ENCODE measurements at places on chromosomes 3 and 15.

DNA sequence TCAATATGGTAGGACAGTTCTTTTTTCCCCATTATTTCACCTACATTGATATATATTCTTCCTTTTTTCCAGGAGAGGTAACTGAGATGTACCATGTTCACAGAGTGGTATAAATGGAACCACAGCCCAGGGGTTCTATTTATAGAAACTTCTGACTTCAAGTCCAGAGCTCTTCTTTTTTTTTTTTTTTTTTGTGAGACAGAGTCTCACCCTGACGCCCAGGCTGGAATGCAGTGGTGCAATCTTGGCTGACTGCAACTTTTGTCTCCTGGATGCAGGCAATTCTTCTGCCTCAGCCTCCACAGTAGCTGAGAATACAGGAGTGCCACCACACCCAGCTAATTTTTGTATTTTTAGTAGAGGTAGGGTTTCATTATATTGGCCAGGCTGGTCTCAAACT lies 267.1 kb upstream of the TPRG1 start:
- no peak for DNase-seq

- DNase-seq, result no peak
Observed at GRCh38 chr15:100689131-100689899, 86.9 kb downstream of the ASB7 start.

DNA sequence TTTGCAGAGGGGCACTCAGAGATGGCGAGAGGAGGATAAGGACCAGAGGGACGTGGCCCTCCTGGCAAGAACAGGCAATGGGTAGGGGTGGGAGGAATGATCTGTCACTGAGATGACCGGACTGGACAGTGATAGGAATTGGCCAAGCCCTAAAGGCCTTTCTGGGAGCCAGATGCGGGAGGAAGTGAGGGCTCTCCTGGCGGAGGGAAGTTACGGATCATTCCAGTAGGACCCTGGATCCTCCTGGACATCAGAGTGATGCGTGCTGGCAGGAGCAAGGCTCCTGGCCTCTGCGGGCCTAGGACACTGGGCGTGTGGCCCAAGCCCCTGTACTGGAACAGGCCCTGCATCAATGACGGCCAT lies 23.4 kb downstream of the KIF7 start:
- DNase-seq, result no peak

DNA sequence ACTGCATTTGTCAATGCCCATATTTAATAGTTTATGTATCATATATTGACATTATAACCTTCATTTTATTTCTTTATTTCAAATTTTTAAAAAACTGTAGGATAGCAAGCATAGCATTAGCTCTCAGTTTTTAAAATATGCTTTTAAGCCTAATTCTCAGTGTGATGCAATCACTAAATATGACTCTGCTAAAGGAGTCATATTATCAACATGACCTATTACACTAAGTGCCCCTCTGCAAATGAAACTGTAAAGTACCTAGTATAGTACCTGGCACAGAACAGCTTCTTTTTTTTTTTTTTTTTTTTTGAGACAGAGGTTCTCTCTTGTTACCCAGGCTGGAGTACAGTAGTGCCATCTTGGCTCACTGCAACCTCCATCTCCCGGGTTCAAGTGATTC lies 179.4 kb upstream of the CGNL1 start:
- DNase-seq, result no peak

DNA sequence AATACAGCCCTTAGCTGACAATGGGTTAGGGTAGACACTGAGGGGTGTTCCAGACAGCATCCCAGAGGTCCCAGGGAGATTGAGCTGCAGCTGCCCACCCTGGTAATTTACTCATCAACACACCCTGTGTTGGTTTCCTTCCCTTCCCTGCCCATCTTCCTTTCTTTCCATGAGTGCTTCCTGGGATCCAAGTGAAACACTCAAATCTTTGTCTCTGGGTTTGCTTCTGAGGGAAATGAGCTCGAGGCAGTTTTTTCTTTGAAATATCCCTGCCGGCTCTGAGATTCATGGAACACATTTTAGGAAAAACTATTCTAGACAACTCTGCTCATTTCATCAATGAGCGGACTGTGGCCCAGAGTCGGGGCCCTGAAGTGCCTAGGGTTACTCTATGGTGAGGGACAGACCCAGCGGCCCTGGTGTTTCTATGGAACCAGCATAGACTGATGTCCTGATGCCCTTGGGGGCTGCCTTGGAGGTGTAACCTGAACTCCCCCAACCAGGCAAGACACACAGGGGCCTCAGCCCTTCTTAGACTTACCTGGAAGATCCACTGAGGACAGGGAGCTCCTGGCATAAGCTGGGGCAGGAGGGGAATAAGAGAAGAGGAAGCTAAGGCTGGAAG lies 14.9 kb upstream of the CSRNP1 start:
- DNase-seq, result no peak

All from brain (organoid and tissue), 16 donors.